C1 segment of cervical spinal cord (tissue), 14 donors: ENCODE measurements at places on chromosomes 6 and 20.

DNA sequence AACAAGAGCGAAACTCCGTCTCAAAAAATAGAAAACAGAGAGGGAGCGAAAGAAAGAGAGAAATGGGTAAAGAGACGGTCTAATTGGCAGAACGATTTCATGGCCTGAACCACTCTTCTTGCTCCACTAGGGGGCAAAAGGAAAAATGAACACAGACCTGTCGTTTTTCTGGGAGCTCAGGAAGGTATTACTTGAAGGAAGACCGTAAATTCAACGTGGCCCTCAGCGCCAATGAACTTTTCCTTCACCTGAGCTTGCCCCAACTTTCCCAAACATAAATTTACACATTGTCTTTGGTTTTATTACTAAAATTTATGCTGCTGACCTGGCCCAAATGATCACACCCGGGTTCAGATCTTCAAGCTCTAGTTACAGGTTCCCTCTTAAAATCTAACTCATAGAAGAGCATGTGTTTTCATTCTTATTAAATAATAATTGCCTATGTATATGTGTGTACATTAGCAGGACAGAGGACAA lies 67.3 kb downstream of the ATP9A start:
- peak; percentile 6 for DNase-seq

- DNase-seq, result no peak
Observed at GRCh38 chr6:136087986-136088385, 162.1 kb downstream of the MTFR2 start.

- DNase-seq, result no peak
Observed at GRCh38 chr20:63549019-63549418, 1.5 kb upstream of the SRMS start.

DNA sequence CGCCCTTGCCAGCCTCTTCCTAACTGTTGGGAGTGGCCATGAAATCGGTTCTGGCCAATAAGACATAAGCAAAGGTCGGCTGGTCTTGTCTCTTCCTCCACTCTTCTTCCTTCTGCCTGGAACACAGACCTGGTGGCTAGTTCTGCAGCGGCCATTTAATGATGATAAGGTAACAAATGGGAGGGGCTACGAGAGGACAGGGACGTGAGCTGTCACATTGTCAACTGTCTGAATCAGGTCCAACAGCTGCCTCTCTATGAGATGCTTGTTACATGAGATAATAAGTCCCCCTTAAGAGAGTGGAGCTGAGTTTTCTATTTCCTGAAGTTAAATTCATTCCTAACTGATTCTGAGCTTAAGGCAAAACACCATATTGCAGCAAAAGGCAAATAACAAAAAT lies 12.5 kb upstream of the TMEM242 start:
- no peak for DNase-seq

DNA sequence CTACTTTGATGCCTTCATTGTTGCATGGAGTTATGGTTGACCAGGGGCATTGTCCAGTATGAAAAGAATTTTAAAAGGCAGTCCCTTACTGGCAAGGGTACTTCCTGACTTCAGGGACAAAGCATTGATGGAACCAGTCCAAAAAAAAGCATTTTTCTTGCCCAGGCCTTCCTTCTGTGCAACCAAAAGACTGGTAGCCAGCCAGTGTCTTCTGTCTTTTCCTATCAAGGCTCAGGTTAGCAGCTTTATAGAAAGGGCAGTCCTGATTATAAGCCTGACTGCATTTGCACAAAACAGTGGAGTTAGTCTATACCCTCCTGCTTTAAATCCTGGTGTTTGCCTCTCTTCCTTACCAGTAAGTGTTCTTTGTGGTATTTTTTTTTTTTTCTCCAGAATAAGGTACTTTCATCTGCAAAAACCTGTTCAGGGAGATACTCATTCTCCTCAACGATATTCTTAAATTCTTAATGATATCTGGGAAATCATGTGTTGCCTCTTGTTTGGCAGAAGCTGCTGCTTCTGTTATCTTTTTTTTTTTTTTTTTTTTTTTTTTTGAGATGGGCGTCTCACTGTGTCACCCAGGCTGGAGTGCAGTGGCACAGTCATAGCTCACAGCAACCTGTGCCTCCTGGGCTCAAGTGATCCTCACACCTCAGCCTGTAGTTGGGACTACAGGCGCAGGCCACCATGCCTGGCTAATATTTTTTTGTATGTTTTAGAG lies 33.9 kb downstream of the SCAF8 start:
- DNase-seq, result no peak

GRCh38 chr20:10297684-10298240 lies 79.1 kb downstream of the SNAP25 start:
- DNase-seq, result no peak

DNA sequence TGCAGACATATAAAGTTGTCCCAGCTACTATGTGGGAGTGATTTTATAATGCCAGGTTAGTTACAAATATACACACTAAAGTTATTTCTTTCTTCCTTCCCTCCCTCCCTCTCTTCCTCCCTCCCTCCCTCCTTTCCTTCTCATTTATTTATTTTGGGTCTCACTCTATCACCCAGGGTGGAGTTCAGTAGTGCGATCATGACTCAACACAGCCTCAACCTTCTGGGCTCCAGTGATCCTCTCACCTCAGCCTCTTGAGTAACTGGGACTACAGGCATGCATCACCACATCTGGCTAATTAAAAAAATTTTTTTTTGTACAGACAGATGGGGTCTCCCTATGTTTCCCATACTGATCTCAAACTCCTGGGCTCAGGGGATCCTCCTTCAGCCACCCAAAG lies 59.2 kb downstream of the PHF20 start:
- DNase-seq, result no peak

DNA sequence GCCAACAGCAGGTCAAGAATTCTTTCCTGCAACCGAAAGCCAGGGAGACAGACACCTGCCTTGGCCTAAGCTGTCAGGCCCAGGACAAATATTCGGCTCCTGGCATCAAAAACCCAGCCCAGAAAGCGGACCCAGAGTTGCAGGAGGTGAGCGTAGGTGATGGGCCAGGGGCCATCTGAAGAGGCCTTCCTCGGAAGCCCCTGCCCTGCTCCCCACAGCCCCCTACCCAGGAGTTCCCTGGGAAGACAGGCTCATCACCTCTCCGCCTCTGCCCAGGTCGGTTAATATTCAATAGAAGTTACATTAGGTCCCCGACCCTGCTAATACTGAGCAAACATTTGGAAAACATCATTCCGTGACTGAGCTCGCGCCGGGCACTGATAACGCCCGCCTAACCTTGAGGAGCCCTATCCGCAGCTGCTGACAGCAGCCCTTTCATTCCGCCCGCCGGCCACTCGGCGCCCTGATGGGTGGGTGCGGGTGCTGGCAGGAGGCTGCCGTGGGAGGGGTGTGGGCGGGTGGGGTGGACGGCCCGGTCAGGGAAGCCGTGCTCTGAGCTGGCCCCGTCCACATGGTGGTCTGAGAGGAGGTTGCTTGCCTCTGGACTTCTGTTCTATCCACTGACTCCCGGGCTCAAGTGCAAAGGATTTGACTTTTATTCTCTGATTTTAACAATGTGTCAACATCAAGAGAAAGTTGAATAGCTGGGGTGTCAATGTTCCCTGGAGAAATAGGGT lies 55.7 kb downstream of the HNF4A start:
- DNase-seq, result no peak

- no peak for DNase-seq
Observed at GRCh38 chr6:133290930-133291329, 49.8 kb downstream of the EYA4 start.

DNA sequence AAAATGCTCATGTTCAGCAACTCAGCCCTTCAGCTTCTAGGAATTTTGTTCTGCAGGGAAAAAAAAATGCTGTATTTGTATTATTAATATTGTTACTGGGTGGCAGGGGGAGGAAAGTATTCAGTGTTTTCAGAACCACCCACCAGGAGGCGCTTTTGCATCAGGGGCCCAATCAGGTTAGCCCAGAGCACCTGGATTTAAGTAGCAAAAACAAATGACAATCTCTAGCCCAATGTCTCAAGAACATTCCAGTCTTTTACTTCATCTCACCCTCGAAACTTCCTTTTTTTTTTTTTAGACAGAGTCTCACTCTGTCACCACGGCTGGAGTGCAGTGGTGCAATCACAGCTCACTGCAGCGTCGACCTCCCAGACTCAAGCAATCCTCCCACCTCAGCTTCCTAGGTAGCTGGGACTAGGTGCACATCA lies 635 bp upstream of the C20orf203 start:
- DNase-seq, result no peak

DNA sequence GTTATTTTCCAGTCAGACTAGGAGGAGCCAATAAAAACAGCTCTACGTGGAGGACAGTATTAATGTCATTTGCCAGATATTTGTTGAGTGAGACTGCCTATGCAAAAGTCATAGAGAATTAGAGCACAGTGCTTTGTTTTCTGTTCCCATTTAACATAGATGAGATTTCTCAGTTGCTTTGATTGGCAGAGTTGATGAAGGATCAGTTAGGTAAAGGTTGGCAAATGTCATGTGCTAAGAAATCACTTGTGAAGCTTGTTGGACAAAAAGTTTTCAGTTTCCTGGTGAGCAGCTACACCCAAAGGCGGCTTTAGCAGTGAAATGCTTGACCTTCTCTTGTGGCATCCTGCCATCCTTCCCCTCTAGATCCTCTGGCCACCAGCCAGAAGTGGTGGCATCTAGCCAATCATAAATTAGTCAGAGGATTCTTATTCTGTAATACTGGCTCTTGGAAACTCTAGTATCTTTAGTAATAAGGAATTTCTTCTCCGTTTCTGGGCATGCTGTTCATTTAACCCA lies 37.0 kb downstream of the BCKDHB start:
- peak; percentile 2 for DNase-seq

DNA sequence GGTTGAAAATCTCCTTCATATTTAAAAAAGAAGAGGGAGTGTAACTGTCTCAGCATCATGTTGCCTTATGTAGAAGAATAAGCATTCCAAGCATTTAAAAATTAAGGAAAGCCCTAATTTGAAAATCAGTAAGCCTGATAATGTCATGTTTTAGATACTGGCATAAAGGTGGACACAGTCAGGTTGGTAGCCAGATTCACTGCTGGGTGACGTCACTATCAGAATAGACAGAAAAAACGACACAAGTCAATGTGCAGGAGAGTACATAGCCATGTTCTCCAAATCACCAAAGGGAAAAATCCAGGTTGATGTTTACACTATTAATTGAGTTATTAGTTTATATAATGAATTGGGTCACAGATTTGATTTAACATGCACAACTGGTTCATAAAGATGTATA lies 50.8 kb upstream of the POU3F2 start:
- no peak for DNase-seq

GRCh38 chr6:153214436-153214835 lies 83.4 kb upstream of the RGS17 start:
- DNase-seq, result no peak

GRCh38 chr20:5000263-5001173 lies 792 bp downstream of the SLC23A2 start:
- DNase-seq, result peak; percentile 51

DNA sequence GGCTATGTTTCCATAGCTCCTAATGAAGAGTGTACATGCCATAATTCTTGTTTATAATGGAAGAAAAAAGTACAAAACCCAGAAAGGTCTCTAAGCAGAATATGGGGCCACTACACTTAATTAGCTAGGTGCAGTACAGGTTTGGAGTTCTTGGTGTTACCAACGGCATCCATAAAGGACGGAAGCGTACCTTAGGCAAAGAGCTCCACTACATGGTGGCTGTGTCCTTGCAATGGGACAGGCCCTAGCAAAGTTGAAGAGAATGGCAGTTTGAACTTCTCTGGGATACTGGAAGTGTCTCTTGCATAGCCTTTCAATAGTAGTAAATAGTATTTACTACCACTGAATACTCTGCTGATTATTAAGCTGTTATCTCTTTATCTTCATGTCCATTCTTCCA lies 371.7 kb upstream of the MMS22L start:
- DNase-seq, result no peak

- no peak for DNase-seq
Observed at GRCh38 chr6:99662616-99663015, 56.0 kb downstream of the PRDM13 start.

GRCh38 chr20:46307999-46308257 lies 370 bp downstream of the CDH22 start:
- no peak for DNase-seq

- DNase-seq, result no peak
Observed at GRCh38 chr6:72535124-72535523, 86.7 kb upstream of the KCNQ5 start.

GRCh38 chr20:24365670-24366069 lies 103.8 kb upstream of the SYNDIG1 start:
- DNase-seq, result no peak

- no peak for DNase-seq
Observed at GRCh38 chr20:47843886-47844567, 58.7 kb upstream of the SULF2 start.

DNA sequence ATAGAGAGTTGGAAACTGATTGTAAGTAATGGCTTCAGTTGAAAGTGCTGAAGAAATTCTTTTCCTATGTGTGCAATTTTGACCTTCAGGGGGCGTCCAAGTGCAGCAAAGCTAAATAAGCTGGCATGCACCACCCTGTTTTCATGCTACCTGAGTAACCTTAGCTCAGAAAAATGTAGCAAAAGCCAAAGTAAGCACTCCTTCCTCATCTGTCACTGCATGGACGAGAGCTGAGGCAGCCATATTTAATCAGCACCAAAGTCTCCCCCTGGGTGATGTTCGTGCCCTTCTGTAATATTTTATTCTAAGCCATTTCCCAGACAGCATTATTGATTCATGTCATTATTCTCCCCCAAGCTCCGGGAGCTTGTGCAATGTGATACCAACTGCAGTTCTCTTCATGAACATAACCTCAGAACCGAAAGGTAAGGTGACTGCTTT lies 123.1 kb downstream of the RPS12 start:
- no peak for DNase-seq

GRCh38 chr20:1845163-1845523 lies 50.1 kb upstream of the SIRPA start:
- DNase-seq, result no peak

DNA sequence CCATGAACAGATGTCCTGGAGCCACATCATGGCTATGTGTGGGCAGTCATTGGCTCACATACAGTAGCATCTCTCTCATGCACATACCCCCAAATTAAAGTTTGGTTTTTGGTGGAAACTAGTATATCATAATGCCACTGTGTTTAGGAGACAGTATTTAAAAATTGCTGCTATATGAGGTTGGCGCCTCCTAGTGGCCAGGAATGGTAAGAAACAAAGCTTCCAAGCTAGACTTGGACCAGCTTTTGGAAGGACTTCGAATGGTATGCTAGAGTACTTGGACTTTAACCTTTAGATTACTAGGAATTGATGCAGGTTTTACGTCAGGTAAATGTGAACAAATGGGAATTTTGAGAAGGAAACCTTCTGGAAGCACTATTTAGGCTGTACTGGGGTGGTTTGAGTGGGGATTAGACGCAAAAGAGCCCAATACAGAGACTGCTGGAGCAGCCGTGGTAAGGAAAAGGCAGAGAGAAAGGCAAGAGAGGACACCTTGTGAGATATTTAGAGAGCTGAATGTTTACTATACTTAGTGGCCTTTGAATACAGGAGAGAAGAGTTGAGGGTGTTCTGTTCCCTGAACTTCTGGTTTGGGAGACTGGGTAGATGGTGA lies 23.8 kb downstream of the PRSS35 start:
- DNase-seq, result no peak

- no peak for DNase-seq
Observed at GRCh38 chr6:12286373-12287110, 3.6 kb upstream of the EDN1 start.

DNA sequence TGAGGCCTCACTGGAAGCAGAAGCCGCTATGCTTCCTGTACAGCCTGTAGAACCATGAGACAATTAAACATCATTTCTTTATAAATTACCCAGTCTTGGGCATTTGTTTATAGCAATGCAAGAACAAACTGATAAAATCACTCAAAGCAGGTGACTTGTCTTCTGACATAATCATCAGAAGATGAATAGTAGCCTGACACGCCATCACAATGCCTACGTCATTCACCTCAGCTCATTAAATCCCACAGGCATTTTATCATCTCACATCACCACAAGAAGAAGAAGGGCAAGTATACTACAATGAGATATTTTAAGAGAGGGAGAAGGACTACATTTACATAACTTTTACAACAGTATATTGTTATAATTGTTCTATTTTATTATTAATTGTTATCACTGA lies 3.1 kb upstream of the CAP2 start:
- DNase-seq, result no peak
